Psoas muscle (tissue), 8 donors: ENCODE measurements at places on chromosomes 1 and 21.

GRCh38 chr1:181091309-181092040 is 3.0 kb downstream of the IER5 start:
- no peak for DNase-seq

- no peak for DNase-seq
Observed at GRCh38 chr1:114118351-114118990, 35.2 kb downstream of the SYT6 start.

DNA sequence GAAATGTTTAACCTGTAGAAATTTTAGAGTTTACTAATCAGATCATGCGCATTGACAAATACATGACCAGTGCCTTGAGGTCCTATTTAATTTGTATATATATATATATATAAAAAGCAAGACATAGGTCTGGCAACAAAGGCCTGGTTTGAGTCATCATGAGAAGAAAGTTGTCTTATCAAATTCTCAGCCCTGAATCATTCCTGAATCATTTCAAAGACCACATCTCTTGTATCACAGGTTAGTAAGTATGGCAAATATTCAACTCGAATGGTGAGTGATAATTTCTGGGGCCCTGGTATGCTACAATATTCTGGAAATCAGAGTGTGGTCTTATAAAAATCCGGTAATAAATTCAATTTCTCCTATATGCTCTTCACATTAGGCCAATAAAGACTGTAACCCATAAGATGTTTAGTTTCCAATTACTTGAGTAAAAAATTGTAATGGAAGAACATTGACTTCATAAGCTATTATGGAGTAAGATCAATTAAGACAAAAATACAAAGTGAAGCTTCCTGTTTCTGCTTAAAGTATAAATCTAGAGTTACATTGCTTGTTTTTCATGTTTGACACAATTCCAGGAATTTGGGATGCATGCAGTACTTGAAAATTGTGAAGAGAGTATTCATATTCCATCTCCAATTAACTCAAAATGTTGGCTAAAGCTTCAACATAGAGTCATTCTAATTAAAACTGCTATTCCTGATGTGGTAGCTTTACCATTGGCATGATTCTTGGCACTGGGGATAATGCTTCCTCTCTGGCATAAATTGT is 309.4 kb downstream of the BRINP3 start:
- no peak for DNase-seq

- no peak for DNase-seq
Observed at GRCh38 chr1:31029026-31029425, 36.5 kb downstream of the PUM1 start.
